ENCODE measurements at places on chromosomes 12 and 14.

DNA sequence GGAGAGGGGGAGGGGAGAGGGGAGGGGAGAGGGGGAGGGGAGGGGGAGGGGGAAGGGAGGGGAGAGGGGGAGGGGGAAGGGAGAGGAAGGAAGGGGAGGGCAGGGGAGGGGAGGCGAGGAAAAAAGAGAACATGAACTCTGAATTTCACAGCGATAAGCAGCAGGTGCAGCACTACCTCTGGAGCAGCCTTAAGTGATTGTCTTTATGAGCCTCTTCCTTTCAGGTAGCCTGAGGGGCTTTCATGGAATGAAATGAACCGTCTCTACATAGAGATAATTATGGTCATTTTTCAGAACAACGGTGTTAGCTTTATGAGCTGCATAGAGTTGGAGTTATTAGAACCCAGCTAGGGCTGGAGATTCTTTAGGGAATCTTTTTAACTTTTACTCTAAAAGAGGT is 18.1 kb upstream of the PTCSC3 start:
- DNase-seq = no peak

DNA sequence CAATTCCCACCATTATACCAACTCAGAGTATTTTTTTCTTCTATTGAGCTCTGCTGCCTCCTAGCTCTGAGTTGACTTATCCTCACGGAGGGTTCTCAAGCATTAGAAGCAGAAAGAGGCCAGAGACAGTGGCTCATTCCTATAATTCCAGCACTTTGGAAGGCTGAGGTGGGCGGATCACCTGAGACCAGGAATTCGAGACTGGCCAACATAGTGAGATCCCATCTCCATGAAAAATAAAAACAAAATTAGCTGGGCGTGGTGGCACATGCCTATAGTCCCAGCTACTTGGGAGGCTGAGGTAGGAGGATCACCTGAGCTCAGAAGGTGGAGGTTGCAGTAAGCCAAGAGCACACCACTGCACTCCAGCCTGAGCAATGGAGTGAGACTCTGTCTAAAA is 21.0 kb downstream of the HPD start:
- no peak for DNase-seq

DNA sequence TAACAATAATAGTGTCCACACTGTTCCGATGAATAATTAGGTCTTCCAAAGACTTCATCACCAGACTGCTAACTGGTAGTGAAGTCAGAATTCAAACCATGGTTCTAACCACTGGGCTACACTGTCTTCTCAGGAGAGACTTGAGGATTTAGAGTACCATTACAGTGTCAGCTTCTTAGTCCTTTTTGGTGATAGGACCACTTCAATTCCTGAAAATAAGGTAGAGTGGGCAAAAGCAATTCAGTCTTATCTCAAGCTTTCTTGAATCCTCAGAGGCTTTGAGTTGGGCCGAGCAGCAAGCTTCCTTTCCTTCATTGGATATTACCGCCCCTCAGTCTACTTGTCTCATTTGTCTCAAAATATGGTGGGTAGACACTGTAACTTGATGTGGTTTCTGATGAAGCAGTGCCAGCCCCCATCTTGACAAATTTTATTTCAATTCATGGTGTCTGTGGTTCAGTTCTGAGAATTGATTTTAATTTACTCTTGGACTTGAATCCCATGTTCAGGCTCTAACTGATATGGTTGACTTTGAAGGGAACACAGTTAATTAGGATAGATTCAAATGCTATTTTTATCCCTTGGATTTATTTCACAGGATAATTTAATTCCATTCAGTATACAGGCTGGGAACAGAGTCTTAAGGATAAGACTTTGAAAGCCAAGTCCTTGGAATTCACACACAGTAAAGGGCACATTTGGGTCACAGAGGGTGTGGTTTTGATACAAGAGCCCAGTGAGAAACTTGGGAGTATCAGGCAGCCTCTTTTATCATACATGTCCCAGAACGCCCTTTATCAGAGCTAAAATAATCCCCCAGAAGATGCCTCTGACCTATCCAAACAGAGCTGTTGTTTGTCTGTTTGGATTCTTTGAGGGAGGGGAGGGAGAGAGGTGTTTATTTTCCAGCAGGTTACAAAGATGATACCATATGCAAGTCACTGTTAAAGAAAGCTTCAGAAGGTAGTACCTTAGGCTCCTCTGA is 167.3 kb downstream of the PRKCH start:
- no peak for DNase-seq

- DNase-seq = no peak
Observed at GRCh38 chr14:100391173-100391572, 68.0 kb downstream of the SLC25A47 start.

- DNase-seq = peak; percentile 28
Observed at GRCh38 chr12:12749433-12749832, 32.3 kb downstream of the CDKN1B start.

GRCh38 chr12:14952299-14952921 is 9.0 kb downstream of the ARHGDIB start:
- DNase-seq = peak; percentile 27

DNA sequence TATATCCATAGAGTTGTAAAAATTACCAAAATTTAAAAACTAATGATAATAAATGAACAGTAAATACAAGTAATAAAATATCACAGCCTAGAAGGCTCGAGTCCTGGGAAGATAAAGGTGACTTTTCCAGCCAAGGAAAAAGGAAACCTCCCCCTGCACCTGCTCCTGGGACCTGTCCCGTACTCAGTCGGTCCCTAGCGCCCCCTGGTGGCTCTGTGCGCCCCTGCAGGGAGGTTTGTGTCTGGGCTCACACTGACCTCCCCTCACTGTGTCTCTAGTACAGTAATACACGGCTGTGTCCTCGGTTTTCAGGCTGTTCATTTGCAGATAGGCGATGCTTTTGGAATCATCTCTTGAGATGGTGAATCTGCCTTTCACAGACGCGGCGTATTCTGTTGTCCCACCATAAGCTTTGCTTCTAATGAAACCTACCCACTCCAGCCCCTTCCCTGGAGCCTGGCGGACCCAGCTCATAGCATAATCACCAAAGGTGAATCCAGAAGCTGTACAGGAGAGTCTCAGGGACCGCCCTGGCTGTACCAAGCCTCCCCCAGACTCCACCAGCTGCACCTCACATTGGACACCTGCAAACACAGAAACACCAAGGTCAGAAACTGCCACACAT is 1030.4 kb downstream of the TMEM121 start:
- no peak for DNase-seq

DNA sequence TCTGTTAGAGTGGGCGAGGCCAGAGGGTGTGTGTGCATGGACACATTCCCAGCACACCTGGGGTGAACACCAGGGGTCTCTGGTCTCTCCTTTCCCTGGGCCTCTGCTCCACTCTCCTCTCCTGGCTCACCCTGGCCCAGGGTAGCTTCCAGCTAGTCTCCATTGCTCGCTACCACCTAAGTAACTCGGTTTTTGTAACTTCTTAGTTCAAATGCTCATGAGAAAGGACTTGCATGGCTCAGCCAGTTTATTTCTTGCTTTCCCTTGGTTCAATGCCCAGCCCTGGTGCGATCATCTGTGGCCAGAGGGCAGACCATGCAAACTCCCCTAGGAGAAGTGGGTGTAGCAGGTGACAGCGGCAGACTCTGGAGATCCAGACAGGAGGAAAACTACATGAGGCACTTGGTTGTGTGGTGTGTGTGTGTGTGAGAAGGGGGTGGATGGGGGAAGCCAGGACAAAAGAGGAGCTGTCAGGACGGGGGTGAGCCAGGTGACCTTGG is 8.9 kb upstream of the ACVR1B start:
- DNase-seq = no peak

GRCh38 chr12:32087306-32087705 is 19.3 kb upstream of the BICD1 start:
- no peak for DNase-seq

DNA sequence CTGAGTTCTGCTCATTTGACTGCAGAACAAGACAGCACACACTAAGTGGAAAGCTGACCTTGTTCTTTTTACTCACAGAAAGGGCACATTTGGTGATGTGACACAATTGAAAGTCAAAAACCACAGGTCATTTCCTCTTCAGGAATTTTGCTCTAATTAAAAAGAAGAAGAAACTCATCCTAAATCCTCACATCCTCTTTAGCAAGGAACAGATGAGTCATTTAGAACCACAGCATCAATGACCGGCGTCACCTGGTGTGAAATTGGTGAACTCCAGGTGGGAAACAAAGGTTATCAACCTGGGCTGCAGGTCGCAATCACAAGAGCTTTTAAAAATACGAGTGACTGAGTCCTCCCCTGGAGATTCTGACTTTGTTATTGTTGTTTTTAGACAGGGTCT is 2.9 kb upstream of the RNU6-8 start:
- DNase-seq = peak; percentile 81

DNA sequence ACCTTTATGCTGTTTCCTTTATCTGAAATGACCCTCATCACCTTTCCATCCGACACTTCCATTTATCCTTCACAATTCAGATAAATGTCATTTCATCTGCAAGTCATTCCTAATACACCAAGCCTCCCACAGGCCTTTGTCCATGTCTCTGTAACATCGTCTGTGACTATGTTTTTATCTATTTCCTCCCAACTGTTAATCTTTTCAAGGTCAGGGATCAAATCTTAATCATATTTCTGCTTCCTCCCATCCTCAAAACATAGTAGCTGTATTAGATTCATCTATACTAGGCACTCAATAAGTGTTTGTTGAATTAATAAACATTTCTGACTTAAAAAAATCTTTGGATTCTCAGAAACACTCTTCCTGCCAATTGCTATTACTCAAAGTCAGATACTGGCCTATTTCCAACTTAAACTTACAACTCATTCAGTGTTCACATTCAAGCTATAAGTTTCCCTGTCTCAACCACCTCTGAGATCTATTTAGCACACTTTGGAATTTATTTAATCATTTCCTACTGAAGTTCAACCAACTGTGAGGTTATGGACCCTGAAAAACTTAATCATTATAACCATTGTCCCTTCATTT is 100.2 kb upstream of the ALX1 start:
- no peak for DNase-seq

- DNase-seq = no peak
Observed at GRCh38 chr12:111482462-111482861, 76.7 kb downstream of the SH2B3 start.

DNA sequence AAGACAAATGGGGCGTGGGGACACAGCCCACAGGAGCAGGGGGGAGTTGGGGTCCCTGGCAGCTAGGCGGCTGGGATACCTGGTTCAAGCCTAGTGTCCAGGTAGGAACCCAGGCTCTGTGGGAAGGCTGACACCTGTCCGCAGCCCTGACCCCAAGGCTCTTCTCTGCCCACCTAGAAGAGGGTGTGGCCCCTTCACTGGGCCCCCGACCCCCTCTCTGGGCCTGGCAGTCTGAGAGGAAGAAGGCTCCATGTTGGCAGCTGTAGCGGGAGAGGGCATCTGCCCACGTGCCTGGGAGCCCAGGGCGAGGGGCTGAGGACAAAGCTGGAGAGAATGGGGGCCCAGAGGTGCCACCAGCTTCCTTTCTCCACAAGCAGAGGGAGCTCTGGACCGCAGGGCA is 10.5 kb downstream of the CHGA start:
- DNase-seq = no peak

DNA sequence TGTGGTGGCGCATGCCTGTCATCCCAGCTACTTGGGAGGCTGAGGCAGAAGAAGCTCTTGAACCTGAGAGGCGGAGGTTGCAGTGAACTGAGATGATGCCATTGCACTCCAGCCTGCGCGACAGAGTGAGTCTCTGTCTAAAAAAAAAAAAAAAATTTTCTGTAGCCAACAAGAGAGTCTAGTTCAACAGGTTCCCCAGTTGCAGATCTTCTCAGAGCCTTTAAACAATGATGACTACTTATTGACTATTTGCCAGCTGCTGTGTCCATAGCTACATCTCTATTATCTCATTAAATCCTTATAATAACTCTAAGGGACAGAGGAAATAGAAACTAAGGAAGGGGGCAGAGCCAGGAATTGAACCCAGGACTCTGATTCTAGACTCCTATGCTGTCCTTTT is 15.2 kb upstream of the MYL2 start:
- DNase-seq = no peak

DNA sequence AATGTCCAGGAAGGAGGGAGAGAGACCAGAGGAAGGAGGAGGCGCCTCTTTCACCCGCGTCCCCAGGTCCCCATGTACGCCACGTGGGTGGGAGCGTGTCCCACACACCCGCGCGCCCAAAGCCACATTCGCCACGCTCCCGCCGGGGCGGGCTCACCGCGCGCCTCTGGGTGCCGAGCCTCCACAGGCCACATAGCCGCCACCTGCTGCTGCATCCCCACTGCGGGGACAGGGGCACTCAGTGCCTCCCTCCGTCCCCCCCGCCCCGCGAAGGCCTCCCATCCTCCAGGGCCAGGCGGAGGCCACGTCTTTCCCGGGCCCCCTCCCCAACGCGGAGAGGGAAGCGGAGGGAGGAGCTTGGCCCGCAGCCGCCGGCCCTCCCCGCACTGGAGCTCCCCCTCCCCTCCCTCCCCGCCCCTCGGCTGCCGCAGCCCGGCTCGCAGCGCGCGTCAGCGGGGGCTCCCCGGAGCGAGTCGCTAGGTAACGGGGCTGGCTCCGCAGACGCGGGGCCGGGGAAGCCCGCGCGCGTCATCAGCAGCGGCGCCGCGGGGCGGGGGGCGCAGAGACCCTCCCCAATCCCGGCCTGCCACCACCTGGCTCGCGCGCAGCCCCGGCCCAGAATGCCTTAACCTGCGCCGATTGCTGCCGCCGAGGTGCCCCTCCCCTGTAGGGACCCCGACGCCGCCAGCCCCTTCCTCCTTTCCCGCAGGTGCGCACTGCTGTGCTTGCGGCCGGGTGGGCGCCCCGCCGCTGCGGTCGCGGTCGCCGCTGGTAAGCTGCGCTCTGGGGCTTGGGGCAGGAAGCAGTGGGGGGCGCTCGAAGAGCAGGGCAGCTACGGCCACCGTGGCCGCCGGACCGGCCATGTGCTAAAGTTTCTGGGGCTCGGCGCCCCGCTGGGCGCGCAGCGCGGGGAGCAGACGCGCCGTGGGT is 536 bp upstream of the TUNAR start:
- peak; percentile 71 for DNase-seq

- DNase-seq = no peak
Observed at GRCh38 chr12:9319842-9320173, 111.6 kb upstream of the PZP start.

DNA sequence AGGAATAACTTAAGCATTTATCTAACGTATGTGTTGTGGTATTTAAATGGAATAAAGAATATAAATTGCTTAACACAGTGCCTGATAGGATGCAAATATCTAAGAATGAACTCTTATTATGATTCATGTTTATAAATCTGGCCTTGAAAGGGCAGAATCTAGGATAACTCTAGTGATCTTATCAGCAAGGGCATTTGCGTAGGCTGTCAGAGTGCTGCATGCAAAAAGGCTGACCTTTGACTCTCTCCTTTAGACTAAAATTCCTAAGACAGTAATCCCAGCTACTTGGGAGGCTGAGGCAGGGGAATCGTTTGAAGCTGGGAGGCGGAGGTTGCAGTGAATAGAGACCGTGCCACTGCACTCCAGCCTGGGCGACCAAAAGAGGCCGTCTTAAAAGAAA is 31.3 kb upstream of the ANP32D start:
- DNase-seq = no peak

DNA sequence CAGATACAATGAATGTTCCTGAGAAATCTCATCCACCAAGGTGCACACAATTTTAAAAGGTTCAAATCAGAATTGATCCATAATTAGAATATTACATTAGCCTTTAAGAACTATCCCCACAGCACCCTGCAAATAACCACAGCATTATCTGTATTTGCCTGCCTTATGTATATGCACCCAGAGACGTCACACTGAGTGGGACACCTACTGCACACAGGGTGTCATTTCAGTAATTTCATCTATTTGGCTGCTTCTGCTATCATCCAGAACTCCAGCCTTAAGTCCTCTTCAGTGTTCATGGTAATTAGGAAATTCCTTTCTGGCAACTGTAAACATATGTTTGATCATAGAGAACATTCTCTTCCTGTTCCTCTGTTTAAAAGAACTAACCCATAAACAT is 298.4 kb downstream of the SYT1 start:
- DNase-seq = no peak
